GM04503 (cell line): ENCODE measurements at places on chromosomes 2 and 18.

DNA sequence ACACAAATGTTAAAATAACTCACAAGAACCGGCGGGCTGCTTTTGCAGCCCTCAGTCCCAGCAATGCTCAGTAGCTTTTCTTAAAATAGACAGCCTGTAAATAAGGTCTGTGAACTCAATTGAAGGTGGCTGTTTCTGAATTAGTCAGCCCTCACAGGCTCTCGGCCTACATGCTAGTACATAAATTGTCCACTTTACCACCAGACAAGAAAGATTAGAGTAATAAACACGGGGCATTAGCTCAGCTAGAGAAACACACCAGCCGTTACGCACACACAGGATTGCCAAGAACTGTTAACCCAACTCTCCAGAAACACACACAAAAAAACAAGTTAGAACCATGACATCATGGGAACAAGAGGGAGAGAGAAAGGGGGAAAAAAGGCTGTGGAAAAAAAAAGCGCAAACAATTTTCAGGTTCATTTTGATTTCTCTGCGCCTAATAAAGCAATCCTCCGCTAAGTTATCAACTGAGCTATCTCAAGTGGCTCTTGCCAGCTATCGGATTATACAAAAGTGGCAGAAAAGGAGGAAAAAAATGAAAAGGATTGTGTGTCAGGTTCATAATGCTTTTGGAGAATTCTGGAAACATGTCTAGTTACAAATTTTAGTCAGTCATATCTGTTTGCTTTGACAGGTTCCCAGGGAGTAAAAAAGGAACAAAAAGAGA lies 89.1 kb downstream of the ZEB2 start:
- DNase-seq, result peak; percentile 47

GRCh38 chr2:219664041-219664440 lies 36.6 kb downstream of the SLC4A3 start:
- no peak for DNase-seq

- DNase-seq, result peak; percentile 44
Measured at GRCh38 chr2:235270956-235271355, 222.9 kb upstream of the AGAP1 start.

GRCh38 chr2:83394134-83394904 lies 1064.8 kb downstream of the SUCLG1 start:
- no peak for DNase-seq

DNA sequence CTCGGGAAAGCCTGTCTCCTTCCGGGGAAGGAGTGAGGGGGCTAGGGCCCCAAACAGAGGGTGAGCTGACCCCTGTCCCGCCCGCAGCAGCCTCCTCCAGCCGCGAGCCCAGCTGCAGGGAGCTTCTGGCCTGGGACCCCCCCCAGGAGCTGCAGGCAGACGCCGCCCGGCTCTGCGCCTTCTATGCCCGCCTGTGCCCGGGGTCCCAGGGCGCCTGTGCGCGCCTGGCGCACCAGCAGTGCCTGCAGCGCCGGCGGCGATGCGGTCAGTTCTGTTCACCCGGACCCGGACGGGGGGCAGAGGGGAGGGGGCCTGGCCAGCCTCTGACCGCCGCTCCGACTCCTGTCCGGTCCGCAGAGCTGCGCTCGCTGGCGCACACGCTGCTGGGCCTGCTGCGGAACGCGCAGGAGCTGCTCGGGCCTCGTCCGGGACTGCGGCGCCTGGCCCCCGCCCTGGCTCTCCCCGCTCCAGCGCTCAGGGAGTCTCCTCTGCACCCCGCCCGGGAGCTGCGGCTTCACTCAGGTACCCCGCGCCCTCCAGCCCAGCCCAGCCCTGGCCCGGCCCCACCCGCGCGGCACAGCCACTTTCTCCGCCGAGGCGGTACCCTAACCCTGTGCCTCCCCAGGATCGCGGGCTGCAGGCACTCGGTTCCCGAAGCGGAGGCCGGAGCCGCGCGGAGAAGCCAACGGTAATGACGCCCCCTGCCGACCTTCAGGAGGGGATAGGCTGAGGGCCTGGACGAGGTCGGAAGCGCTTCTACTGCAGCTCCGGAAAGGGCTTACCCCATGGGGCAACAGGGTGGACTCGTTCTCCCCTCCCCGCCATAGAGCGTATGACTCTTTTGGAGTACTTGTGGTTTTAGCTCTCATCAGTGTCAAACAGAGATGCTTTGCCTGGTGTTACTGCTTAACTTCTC lies 2.0 kb upstream of the CHRND start:
- DNase-seq, result no peak
